Stimulated activated CD8-positive, alpha-beta memory T cell treated with anti-CD3 and anti-CD28 coated beads, Interleukin-7, amount 100 ng/mL, for 4 hours (primary cell): ENCODE measurements at places on chromosomes 16 and 17.

DNA sequence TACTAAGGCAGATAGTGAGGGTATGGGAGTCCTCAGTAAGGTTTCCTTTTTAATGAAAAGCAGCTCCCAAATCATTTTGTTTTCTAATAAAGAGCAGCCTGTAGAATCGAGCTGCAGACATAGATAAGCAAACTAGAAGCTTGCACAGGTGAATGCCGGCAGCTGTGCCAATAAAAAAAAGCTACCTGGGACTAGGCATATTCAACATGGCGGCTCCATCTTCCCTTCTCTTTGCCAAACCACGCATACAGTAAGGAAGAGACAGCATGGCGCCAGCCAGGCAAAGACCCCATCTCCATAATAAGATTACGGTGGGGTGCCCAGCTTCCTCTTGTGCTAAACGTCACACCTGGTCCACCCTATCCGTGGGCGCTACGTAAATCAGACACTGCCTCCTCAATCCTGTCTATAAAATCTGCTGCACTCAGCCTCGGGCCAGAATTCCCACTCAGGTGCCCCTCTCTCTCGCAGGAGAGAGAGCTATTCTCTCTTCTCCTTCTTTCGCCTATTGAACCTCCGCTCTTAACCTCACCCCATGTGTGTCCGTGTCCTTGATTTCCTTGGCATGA lies 92.7 kb upstream of the FA2H start:
- no peak for DNase-seq

GRCh38 chr17:10292057-10292937 lies 80.5 kb downstream of the MYH13 start:
- DNase-seq = no peak

- no peak for DNase-seq
These were observed 2.3 kb downstream of the MPP3 start for GRCh38 chr17:43830510-43831140.

DNA sequence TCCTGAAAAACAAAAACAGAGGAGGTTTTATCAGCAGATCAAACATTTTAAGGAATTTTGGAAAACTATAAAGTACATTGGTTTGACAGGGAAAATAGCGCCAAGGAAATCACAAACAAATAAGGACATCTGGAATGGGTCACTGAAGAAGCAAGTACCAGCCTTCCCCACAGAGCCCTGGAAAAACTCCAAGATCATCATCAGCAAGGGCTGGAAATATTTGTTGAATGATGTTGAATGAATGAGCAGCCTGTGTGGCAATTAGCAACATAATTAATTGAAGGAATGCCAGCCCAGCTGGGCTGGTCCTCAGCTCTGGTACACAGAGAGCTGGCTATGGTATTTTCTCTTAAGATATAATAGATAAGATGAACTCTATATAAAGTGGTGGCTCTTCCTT lies 290.4 kb downstream of the HS3ST3A1 start:
- DNase-seq = no peak

DNA sequence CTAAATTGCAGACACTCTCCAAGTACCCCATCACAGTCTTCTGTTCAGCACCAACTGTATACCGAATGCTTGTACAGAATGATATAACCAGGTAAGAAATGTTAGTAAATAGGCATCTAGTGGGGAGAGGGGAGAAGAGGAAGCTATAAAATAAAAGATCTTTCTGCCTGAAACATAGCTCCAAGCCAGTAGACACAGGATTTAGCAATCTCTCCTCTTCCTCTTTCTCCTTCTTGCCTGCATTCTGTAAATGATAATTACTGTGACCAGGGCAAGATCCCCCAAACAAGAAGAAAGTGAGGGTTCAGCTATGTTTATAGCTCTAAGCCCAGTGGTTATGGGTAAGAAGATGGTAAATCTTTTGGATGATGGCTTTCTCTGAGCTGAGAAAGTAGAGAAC lies 17.9 kb downstream of the ACSM3 start:
- DNase-seq = no peak

DNA sequence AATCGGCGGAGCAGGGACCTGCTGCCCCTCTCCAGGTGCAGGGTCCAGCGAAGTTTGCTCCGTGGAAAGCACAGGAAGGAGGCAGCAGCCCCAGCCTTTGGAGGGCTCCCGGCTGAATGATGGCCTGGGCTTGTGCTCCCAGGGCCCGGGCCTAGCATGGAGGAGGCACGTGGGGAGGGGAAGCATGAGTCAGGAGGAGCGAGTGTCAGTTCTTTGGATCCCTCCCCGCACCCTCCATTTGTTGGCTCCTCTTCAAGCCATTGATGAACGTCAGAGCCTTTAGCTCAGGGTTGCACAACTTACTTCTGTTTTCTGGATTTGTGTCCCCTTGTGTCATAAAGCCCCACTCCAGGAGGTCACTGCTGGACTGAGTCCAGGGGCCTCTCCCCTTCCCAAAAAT lies 25.8 kb downstream of the TTYH2 start:
- DNase-seq = no peak

GRCh38 chr16:14958970-14959369 lies 15.9 kb upstream of the PDXDC1 start:
- DNase-seq = no peak

- no peak for DNase-seq
These were observed 24.2 kb upstream of the CMTM4 start for GRCh38 chr16:66720766-66721165.

GRCh38 chr17:73308017-73308823 lies 3.6 kb downstream of the CDC42EP4 start:
- no peak for DNase-seq

GRCh38 chr17:49434821-49435670 lies 20.4 kb upstream of the PHB1 start:
- peak; percentile 17 for DNase-seq

GRCh38 chr17:4038076-4038475 lies 73.8 kb upstream of the ATP2A3 start:
- DNase-seq = no peak

DNA sequence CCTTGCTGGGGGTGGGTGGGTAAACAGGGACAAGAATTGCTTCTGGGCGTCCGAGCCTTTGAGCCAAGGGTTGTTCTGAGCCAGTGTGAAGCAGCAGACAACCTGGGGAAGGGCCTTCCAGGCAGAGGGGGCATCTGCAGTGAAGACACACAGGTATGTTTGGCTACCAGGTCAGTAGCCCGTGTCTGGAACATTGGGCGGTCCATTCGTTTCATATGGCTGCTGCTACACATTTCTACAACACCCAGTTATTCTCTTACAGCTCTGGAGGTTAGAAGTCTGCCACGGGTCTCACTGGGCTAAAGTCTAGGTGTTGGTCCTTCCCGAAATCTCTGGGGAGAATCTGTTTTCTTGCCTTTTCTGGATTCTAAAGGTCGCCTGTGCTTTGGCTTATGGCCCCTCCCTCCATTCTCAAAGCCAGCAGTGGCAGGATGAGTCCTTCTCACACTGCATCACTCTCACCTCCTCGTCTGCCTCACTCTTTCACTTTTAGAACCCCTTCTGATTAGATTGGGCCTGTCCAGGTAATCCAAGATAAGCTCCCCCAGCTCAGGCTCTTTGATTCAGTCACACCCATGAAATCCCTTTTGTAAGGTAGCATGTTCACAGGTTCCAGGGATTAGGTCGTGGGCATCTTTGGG lies 136.1 kb downstream of the CLEC16A start:
- no peak for DNase-seq

GRCh38 chr16:35628976-35629375 lies 2169.6 kb downstream of the TP53TG3F start:
- no peak for DNase-seq

DNA sequence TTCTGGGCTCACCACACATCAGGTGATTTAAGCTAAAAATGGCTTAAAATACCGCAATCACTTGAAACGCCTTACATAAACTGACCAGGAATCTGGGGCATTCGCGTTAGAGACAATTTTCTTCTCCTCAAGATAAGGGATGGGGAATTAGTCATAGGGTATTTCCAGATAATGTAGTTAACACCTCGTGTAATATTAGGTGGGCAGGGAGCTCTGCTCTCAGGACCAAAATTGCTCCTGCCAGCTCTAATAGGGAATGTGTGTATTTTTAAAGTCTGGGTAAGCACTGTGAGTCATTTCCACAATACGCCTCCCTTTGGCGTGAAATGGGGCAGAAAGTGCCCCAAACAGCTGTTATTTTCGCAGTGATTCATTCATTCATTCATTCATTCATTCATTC lies 408.6 kb downstream of the MAF start:
- no peak for DNase-seq

DNA sequence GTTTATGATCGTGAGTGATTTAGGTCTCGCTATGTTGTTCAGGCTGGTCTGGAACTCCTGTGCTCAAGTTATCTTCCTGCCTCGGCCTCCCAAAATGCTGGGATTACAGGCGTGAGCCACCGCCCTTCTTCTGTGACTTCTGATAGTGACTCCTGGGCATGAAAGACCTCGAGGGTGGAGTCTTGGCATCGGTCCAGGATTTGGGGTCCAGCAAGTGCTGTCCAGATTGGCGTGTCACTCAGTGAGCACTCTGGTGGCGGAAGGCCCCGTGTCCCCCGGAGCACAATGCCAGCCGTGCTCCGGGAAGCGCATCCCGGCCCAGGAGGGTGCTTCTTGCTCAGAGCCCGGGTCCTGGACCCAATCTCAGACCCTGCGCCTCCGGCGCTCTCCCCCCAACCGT lies 6.8 kb downstream of the OR1F1 start:
- no peak for DNase-seq

GRCh38 chr16:35102780-35103403 lies 1643.5 kb downstream of the TP53TG3F start:
- DNase-seq = no peak

DNA sequence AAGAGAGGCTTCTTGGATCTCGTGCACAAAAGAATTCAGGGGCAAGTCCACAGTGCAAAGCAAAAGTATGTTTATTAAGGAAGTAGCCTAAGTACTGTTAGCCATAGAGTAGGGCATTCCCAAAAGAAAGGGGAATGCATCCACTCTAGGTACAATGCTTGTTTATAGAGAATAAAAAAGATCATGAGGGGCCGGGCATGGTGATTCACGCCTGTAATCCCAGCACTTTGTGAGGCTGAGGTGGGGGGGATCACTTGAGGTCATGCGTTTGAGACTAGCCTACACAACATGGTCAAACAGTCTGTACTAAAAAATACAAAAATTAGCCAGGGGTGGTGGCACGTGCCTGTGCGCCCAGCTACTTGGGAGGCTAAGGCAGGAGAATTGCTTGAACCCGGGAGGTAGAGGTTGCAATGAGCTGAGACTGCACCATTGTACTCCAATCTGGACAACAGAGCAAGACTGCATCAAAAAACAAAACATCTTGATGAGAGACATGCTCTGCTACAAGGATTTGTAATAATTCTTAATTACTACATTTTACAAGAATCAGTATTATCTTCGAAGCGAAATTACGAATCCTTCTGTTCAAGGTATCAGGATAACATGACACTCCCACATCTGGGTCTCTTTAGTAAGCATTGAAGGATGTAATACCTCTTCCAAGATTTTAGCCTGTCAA lies 191.6 kb downstream of the CPPED1 start:
- no peak for DNase-seq

DNA sequence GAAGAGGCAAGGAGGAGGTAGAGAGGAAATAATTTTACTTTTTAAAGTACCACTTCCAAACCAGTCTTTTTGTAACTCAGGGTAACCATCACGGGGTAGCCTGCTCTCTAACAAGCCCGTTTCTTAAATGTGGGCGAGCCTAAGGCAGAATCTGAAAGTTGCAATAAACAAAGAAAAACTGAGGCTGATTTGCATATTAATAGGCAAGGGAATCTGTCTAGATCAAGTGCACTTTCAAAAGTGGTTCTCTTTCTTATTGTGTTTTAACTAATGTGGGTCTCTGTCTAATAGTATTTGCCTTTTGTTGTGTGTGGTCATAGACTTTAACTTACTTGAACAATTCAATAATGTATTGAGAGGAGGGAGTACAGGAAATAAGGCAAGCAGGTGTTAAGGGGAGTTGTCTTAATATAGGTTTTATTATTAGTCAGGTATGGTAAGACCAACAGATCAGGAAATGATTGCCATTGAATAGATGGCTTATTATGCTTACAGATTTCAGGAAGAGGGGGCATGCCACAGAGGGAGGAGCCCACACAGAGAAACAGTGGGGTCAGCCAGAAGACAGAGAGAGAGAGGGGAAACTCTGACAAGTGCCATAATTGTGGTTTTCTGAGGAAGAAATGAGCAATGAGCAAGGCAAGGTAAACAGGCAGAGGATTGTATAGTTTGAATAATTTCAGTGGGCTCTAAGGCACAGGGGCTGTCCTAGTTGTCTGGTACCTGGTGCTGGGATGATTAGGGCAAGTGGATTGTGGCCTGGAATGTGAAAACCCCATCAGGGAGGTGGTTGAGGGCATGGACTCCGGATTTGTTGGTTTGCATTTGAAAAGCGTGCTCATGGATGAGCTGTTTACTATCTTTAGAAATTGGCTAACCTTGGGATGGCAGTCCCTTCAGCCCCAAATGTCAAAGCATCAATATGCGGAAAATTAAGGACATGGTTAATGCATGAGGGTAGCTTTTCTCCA lies 237.2 kb downstream of the TOX3 start:
- no peak for DNase-seq

DNA sequence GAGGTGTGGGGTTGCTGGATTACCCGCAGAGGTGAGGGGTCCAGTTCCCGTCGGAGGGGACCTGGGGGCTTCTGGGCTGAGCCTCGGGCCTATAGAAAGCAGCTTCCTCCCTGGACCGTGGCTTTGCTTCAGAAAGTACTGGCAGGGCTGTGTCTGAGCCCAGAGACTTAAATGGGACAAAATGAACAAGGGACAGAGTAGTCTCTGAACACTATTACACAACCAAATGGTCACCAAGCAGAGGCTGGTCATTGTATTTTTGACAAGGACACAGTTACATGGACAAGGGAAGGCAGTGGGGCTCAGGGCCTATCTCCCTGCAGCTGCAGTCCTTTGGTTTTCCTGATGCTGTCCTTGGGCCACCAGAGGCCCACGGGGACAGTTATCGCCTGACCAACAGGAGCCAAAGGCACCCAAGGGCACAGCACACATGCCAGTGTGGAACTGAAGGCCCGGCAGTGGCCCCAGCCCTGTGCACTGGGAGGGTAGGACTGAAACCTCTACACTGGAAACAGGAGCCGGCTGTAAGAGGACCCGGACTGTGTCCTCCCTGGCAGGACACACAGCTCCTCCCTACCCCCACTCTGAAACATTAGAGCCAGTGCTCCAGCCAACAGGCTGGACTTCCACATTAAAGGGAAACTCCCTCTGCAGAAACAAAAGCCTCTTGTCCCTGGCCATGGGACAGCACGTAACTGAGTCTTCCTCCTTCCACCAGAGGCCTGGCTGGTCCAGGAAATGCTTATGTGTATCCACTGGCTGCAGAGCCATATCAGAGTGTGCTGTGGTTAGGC lies 26.0 kb upstream of the ERN1 start:
- no peak for DNase-seq

- no peak for DNase-seq
These were observed 101.8 kb upstream of the CCL1 start for GRCh38 chr17:34464812-34465211.

DNA sequence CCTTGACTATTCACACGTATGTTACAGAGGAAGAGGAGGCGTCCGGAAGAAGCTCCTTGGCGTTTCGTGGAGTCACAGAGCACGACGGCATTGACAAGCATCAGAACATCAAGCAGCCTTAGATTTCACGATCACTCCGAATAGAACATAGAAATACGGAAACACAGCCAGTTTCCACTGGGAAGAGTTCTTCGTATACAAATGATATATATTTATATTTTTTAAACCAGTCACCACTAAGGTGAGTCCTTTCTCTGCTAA lies 3.1 kb downstream of the CBLN1 start:
- DNase-seq = no peak
